ENCODE measurements at places on chromosomes 4 and X.
A peak's percentile ranks its signal among the peaks of the same experiment; 100 is the strongest.

GRCh38 chrX:45011131-45011530 is 138.1 kb downstream of the KDM6A start:
- DNase-seq = no peak

DNA sequence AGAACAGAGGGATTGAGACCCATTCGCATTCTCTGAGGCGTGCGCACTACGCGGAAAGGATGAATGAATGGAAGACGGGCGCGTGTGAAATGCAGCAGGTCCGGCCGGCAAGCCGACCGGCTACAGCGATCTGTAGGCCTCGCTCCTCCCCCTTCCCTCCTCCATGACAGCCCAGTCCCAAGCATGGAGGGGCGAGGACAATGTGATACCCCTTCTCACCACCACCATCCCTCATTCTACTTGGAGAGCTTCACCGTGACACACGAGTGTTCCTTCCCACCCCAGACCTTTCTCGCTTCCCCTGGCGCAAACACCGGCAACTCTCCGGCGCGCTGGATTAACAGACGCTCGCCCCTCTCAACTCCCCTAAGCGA is 815 bp downstream of the EIF4E start:
- peak; percentile 90 for DNase-seq

DNA sequence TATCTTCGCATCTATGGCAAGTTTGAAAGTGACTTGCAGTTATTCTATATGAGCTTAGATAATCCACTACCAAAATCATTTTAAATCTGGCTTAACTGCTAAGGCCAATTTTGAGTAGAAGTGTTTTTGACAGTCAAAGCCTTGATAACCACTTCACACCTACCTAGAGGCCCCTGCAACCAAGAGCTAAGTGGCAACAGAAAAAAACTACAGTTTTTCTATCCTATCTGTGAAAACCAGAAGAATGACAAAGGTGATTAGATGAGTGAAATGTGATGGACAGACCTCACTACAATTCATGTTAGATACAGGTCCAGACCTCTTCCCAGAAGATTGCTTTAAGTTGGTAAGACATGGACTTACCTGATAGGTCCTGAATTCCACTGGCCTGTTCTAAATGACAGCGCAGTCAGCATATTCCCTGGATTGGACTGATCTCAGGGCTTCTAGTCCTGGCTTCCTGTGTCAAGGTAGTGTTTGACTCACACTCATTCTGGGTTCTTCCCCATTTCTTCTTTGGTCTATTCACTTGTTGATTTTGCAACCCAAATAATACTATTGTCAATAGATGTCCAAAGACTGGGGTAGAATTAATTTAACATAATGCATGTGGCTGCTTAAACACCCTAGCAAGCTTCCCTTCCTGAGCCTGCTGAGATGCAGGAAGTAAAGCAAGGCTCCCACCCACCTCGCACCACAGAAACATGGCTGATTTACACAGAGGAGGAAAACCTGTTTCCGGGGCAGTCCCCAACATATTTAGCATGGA is 65.1 kb downstream of the PPP3CA start:
- DNase-seq = no peak

GRCh38 chr4:99285387-99285786 is 5.4 kb downstream of the ADH1A start:
- DNase-seq = no peak

DNA sequence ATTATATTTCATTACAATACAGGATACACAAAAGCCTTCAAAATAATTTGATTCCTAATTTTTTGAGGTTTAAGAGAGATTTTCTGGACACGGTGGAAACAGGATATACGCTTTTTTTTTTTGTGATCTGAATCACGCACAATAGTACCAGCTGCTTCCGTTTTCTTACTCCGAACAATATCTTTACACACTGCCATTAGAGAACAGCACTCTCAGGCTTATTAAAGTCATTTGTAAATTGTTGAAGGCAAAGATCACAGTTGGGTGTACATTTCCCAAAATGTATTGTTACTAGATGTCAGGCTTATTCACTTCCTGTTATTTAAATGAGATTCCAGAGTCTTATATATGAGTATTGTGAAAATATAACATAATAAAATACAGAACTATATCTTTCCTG is 71.5 kb downstream of the TMEM47 start:
- DNase-seq = no peak

GRCh38 chr4:182394181-182394580 is 151.0 kb downstream of the TENM3 start:
- no peak for DNase-seq

DNA sequence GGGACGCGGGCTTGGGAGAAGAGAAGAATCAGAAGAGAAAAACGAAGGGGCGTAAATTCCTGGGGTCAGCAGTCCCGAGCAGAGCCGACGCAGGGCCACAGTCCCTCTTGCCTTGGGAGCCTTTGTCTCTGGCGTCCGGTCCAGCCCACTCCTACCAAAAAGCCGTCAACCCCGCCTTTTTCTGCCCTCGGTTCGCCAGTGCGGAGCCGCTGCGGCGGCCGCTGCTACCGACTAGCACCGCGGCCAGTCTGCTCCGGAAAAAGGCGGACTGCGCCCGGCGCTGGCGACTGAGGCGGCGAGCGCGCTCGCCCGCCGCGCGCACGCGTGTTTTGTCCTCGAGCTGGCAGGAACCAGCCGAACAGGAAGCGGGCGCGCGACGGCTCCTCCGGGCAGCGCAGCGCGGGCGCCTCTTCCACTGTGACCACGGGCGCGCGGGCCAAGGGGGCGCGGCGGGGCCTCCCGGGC is 502 bp downstream of the HNRNPDL start:
- DNase-seq = no peak

DNA sequence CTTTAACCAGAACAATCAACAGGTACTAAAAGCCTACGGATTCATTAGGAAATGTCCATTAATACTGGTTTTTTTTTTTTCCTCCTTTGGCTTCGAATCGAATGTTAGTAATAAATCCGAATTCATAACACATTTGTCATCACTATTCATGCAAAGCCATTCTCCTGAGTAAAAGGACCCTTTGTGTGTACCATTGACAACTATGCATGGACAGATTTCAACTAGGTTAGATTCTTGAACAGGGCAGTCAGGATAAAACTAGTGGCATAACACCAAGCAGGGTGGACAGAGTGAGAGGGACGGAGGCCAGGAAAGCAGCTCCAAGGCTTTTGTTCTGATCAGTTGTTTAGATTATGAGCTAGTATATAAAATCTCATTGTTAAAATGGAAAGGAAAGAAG is 1722.0 kb upstream of the TENM3 start:
- no peak for DNase-seq

DNA sequence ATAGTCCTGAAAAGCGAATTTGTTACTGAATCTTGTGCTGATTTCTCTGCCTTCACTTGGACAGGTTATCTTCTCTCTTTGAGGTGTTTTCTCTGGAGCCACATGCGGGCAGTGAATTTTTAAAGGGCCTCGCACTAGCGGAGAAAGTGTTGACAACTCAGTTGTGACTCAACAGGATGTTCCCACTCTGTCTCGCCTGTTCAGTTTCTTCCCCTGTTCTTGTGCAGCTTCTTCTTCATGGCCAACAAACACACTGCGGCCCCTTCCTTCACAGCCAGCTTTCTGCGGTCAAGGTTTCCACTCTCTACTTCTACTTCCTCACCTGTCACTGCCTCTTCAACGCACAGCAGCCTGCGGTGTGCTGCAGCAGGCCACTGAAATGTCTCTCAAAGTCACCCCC is 1.1 kb upstream of the SHROOM4 start:
- no peak for DNase-seq

DNA sequence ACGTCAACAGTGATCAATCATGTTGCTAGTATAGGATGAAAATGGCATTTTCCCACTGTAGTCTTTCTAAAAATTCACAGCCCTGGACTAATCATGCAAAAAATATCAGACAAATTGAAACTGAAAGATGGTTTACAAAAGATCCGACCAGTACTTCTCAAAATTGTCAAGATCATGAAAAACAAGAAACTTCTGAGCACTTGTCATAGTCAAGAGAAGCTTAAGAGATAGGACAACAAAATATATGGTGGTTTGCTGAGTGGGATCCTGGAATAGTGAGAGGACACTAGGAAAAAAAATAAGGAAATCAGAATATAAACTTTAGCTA is 101.1 kb downstream of the NAA11 start:
- no peak for DNase-seq

DNA sequence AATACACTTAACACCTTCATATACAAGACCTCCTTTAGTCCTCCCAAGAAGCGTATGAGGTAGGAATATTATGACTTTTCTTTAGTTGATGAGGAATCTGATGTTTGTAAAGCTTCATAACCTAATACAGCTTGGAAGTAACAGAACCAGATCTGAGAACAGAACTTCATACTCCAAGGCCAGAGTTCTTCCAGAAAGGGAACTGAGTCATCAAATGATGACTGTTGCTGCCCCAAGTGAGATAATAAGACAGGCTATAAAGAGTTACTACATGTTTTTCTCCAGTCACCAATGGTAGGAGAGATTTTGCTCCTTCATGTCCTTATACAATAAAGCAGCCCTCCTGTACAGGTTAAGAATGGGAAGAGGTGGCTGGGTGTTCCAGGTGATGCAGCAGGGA is 74.3 kb upstream of the ANXA3 start:
- no peak for DNase-seq

- no peak for DNase-seq
Measured at GRCh38 chrX:21174439-21174838, 199.8 kb upstream of the CNKSR2 start.
